RCC 7860 (cell line): ENCODE measurements at places on chromosomes 4 and X.
A peak's percentile ranks its signal among the peaks of the same experiment; 100 is the strongest.

DNA sequence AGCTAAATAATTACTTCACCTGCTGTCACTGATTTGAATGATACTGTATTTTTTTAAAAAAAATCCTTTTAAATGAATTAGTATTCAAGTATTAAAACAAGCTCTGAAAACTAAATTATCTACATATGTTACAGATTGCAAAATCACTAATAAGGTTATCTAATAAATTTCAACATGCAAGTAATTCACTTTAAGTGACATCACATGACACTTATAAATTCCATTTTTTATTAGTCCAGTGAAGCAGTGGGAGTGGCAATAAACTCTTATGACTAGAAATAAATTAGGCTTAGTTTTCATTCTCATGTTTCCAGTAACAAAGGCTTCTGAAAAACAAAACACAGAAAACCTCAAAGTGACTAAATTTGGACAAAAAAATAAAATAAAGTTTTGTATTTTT lies 36.3 kb downstream of the SMIM31 start:
- no peak for DNase-seq

DNA sequence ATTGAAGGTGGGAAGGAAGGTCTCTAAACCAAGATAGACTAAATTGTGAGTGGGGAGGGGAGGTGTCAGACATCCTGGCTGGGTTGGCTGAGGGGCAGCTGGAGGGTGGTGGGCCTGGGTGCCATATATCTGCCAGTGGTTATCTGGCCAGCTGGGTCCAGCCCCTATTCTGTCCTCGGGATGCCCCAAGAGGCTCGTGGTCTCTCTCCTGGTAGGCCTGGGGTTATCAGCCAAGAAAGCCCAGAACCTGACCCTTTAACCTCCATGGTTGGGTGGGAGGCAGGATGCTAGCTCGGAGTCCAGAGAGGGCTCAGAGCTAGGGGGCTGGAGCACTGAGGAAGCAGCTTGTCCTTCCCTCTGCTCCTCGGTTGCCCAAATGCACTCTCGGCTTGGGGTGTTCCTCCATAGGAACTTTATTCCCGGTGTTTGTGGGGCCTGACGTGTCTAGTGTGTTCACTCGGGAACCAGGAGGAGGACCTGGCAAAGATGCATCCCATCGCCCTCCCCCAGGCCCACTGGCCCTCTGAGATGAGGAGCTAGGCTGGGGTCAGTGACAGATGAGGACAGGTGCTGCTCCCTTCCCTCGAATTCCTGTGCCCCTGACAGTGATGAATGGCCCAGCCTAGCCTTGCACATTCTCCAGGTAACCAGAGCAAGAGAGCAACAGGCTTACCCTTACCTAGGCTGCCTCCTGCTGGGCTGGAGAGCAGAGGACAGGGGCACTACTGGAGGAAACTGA lies 5.2 kb upstream of the EFNB1 start:
- no peak for DNase-seq

DNA sequence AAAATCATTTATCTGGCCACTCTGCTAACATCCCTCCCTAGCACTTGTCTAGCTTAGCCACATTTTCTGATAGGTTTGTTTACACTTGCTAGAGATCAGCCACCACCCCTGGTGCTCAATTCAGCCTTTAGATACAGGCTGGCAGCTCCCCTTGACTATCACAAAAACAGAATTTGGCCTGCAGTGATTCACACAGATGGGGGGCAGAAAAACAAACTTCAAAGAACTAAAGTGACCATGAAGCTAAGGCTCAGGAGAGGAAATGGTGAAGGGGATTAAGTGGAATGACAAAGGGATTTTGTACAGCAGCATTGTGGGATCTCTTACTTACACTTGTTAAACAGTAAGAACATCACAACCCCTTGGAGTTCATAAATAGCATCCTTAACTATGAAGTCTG lies 1718.0 kb upstream of the PCDH7 start:
- DNase-seq, result no peak

DNA sequence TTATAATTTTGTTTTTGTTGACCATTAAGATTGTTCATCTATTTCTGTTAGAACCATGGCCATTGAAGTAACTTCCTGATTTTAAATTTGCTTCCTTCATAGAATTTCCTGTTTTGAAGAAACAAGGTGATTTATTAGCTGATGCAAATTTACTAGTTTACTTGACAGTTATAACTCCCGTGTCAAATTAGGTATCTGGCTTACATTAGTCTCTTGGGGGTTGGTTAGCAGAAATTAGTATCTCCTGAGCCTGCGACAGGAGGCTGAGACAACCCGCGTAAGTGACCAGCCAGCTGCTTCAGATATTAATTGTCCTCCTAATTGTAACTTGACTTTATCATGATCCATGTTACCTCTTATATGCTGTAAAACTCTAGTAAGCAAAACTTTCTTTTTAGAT lies 154.3 kb downstream of the CFAP299 start:
- DNase-seq, result no peak

DNA sequence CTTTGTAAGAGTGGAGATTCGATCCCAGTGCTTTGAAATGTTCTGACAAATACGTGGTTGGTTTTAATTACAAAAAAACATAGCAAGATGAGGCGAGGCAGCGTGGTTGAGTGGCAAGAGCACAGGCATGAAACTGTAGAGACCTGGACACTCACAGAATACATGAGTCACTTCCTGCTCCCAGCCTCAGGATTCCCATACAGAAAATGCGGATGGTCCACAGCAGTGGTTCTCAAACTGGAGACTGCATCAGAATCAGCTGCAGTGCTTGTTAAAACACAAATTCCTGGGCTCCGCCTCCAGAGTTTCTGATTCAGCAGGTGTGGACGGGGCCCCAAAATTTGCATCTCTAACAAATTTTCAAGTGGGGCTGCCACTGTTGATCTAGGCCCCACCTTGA lies 10.1 kb downstream of the OTOP1 start:
- DNase-seq, result peak; percentile 17

DNA sequence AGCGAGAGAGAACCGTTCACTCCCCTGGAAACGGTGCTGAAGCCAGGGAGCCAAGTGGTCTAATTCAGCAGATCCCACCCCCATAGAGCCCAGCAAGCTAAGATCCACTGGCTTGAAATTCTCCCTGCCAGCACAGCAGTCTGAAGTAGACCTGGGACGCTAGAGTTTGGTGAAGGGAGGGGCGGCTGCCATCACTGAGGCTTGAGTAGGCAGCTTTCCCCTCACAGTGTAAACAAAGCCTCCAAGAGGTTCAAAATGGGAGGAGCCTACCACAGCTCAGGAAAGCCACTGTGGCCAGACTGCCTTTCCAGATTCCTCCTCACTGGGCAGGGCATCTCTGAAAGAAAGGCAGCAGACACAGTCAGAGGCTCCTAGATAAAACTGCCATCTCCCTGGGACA lies 37.8 kb upstream of the CDS1 start:
- no peak for DNase-seq

DNA sequence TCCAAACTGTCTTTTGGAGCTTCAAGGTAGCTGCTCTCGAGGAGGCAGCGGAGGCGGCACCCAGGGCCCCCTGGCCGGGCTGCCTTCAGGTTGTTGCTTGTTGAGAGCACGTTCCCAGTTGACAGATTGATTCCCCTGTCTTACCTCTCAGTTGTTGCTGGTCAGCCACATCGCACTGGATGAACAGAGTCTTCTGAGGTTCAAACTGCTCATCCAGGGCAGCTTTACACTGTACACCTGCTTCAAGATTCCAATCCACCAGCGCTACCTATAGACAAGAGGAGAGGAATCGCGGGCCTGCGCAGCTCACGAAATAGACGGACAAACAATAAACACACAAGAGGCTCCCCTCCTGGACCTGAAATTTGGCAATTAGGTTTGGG lies 497 bp downstream of the HPGD start:
- DNase-seq, result no peak

GRCh38 chrX:102744307-102744706 lies 23.8 kb downstream of the GPRASP3 start:
- no peak for DNase-seq

DNA sequence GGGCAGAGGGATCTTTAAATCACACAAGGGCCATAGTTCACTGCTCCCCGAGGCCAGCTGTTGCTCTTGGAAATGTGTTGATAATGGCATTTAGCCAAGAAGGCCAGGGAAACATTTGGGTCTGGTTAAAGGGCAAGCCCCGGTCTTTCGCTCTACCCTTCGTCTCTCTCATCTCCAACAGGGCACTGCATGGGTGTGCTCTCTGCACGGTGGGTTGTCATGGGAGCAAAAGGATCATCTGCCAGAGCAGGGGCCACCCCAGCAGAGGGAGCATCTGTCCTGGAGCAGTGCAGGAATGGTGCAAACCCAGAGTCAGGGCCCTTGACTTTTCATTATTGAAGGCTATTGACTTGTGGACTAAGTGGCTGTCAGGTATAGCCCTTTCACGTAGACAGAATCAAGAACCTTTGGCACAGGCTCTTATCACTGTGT lies 22.7 kb upstream of the PGRMC2 start:
- DNase-seq, result peak; percentile 12

DNA sequence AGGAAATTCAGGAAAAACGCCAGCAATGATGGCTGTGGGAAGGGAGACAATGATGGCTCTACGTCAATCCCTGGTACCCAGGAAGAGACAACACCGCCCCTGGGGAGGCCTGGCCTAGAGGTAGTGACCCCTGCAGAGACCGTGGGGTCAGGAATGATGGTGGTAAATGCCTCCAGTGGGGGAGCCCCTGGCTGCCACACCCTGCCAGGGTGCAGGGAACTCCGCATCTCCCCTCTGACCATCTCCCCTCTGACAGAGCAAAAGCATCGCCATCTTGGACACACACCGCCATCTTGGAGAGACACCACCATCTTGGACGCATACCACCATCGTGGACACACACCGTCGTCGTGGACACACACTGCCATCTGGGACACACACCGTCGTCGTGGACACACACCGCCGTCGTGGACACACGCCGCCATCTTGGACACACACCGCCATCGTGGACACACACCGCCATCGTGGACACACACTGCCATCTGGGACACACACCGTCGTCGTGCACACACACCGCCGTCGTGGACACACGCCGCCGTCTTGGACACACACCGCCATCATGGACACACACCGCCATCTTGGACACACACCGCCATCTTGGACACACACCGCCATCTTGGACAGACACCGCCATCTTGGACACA lies 9.9 kb downstream of the ASMTL start:
- DNase-seq, result no peak

GRCh38 chr4:139814323-139815015 lies 148.8 kb downstream of the MGST2 start:
- no peak for DNase-seq

GRCh38 chrX:54934058-54934457 lies 13.4 kb downstream of the TRO start:
- DNase-seq, result no peak

- no peak for DNase-seq
Observed at GRCh38 chr4:110518889-110519490, 43.0 kb downstream of the ENPEP start.

DNA sequence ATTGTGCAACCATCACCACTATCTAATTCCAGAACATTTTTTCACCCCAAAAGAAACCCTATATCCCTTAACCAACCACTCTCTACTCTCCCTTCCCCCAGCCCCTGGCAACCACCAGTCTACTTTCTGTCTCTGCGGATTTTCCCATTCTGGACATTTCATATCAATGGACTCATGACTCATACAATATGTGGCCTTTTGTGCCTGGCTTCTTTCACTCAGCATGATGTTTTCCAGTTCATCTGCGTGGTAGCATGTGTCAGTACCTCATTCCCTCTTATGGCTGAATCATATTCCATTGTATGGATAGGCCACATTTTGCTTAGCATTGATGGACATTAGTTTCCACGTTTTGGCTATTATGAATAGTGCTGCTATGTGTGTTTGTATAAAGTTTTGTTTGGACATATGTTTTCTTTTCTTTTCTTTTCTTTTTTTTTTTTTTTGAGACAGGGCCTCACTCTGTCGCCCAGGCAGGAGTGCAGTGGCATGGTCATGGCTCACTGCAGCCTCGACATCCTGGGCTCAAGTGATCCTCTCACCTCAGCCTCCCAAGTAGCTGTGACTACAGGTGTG lies 335.4 kb downstream of the BCOR start:
- peak; percentile 66 for DNase-seq

DNA sequence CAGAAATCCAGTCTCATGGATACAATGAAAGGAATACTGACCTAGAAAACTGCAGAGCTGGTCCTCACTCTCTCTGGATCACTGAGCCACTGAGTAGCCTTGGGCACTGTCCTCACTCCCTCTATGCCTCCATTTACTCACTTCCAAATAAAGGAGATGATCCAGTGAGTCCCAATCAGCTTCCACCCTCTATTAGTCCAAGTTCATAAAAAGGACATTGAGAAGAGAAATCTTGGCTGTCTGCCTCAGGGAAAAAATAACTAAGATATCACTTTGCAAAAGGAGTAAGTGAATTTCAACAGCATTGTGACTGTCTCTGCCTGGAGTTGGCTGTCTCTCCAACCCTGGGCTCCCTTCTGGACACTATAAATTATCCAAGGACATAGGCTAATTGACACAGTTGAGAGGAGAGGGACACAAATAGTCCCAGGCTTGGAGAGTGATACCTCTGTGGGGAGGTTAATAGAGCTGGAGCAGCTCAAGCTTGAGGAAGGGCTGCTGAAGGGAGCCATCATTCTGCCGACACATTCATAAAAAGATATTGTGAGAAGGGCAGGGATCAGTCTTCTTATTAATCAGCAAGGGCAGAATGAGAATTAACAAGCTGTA lies 572.3 kb downstream of the RAB28 start:
- DNase-seq, result no peak

DNA sequence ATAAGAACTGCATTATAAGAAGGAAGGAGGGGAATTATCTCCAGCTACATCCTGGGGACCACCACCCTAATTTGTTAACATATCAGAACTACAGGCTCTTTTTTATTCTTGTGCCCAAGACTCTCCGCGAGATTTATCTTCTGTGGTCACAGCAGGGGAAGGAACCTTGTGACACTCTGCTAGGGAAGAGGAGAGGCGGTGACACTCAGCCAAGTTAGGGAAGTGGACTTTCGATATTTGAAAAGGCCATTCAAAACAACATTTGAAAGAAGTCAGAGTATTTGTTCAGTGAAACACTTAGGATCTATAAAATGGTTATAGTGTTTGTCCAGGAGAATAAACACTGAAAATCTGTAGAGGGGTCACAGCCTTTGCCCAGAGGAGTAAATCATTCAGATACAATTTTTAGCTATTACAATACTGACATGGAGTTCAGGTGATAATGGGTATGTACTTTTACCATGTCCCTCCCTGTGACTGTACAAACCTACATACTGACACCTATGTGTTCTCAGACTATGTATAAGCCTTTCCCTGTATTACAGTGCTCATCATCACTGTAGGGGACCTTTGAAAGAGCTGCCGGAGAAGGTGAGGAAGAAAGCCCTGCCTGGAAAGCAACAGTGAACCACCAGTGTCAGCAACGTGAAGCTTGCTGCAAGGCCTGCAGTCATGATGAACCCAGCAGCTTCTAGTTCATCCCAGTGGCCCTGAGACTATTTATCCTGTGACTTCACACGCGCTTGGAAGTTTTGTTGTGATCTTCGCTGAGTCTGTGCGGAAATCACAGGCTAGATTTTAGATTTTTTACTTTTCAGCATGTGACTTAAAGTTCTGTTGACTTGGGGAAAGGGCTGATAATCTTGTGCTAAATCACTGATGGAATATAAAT lies 8.5 kb upstream of the PTTG2 start:
- DNase-seq, result no peak

GRCh38 chr4:82584931-82585330 lies 23.1 kb upstream of the TMEM150C start:
- no peak for DNase-seq

DNA sequence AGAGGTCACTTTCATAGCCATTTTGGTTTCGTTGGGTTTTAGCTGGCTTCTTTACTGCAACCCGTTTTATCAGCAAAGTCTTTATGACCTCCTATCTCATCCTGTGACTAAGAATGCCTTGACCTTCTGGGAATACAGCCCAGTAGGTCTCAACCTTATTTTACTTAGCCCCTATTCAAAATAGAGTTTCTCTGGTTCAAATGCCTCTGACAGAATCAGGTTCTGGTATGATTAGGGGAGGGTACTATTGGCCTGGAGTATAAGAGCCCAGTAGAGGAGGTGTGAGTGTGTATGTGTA lies 95.4 kb upstream of the RAB40AL start:
- no peak for DNase-seq
